ENCODE measurements at places on chromosomes 1 and 21. TPM values are rescaled to one million over a fixed set of nuclear protein-coding genes. Genes with fewer than 3 reads are reported as not detected.

Gene NOS1AP
- 0.39 TPM for total RNA-seq

Gene TRNP1
- total RNA-seq = 66.3 TPM

Gene RGS13
- 0.13 TPM for total RNA-seq

Gene C4BPA
- total RNA-seq = not detected

Gene LYPD8
- total RNA-seq = not detected

Gene TAS1R1
- not detected for total RNA-seq

Gene ANGPTL3
- not detected for total RNA-seq

Gene MATN1
- not detected for total RNA-seq

Gene LENEP
- total RNA-seq = not detected

Gene TOMM20
- 141 TPM for total RNA-seq
